ENCODE measurements at places on chromosomes 2 and 18.
A peak's percentile ranks its signal among the peaks of the same experiment; 100 is the strongest.

DNA sequence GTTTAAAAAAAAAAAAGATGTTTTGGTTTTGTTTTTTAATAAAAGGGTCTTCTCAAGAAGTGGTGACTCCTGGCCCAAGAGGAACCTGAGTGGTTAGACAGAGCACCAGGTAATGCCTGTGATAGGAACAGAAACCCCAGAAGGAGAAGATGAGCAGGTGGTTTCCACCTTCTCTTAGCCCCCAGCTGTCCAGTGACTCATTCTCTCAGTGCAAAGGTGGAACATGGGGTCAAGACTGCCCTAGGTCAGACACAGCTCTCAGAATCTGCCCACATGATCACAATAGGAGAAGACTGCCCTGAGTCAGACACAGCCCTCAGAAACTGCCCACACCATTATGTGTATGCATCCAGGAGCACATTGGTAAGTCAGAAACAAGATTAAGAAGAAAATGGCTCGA lies 61.8 kb downstream of the TBC1D8 start:
- DNase-seq = no peak

DNA sequence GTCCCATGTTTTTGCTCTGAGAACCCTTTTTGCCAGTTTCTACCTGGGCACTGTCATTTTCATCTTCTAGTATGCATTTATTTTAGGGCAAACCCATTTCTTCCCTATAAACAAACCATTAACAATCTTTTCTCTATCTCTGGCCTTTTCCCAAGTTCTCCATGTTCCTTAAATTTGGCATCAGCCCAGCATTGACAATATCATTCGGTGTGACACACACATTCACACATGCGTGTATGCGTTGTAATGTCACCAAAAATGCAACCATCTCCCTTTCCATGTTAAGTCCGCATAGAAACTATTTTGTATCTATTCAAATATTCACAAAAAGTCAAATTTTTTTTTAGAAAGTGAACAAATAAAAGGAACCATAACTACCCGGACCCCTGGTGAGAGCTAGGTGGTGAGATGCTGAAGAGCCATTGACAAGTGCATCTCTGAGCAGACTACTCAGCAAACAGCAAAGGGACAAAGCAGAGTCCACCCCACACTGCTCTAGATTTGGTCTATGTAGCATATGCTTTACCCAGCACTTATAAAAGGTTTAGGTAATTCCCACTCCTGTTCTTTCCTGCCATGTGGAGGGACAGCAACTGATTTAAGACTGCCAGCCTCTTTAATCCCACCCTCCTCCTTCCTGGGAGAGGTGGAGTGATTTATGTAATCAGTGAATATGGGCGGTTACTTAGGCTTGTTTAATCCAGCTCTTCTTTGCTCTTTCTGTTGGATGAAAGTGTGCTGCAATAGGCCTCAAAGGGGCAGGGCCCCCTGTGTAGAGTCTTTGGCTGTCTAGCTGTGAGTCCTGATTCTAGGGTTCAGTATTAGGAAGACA lies 124.1 kb downstream of the METTL8 start:
- no peak for DNase-seq

DNA sequence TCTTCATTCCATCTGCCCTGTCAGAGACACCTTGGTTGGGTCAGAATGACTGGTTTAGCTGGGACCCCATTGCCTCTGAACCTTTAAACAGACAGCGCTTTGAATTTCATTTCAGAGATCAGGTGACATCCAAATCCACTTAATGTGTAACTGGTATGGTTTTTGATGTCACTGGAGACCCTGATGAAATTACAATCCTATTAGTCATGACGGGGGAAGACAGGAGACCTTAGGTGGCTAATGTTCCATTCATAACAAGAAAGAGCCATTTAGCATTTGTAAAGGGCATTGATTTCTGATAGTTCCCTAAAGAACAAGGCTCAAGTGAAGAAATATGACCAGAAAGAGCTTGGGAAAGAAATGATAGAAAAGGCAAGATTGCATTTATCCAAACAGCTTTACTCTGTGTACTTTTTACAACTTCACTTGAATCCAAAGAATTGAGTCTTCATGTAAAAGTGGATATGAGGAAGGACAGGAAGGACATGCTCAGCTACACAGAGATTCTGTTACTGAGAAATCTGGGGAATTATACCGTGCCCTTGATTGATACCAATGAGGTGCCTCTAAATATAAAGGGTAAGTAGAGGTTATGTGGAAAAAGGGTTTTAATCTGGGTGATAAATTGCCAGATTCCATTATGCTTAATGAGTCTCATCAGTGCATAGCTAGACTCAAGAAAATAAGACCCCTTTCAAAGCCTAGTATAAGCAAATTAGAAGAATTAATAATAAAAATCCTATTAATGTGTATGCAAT lies 198.2 kb downstream of the NCKAP5 start:
- no peak for DNase-seq

- DNase-seq = no peak
These were observed 841.4 kb upstream of the LRATD1 start for GRCh38 chr2:13791019-13791547.

DNA sequence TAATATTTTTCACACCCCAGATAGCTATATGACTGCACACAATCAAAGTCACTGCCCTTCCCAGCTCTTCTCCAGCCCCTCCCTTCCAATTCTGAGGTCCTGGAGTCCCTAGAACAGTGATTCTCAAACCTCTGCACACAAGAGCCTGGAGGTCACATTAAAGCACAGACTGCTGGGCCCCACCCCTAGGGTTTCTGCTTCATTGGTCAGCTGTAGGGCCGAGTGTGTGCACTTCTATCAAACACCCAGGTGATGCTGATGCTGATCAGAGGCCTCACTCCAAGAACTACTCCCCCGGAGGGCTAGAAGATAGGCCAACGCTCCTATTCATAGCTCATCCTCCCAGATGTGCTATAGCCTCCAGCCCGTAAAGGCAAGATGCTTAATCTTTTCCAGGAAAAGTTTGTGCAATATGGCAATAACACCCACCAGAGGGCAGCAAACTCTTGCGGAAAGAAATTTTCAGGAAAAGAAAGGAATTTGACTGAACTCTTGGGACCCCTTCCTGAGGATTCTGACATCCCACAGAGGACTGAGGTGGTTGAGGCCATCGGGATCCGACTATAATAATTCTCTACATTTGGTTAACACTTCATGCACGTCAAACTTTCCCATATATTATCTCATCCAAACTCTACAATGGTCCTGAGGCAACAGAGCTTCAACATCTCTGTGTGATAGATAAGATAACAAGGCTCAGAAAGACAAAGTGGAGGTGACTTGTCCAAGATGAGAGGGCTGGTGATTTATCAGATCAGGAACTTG lies 194.2 kb upstream of the PKDCC start:
- peak; percentile 49 for DNase-seq

DNA sequence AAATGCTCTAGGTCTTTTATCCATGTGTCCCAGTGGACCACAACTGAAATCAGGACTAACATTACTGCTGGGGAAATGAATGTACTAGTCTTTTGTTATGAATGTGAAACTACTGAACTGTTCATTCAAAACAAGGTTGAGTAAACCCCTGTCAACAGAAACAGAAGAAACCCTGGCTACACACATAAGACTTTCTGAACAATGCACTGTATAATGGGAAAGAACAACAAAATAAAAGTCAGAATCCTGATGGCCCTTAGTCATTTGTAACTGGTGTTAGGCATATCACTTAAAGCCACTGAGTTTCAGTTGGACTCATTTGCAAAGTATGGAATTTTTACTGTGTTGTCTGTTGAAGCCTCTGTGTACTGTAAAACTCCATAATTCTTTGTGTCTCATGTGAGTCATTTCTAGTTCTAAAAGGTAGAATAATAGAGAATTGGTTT lies 77.0 kb upstream of the UBXN4 start:
- no peak for DNase-seq
